ENCODE measurements at places on chromosomes 1 and 21. TPM values are rescaled to one million over a fixed set of nuclear protein-coding genes. Genes with fewer than 3 reads are reported as not detected.

Gene TSPAN1
- total RNA-seq, result not detected

Gene PALMD
- not detected for total RNA-seq

Gene TFF1
- not detected for total RNA-seq

Gene KNCN
- not detected for total RNA-seq

Gene KRTAP12-1
- not detected for total RNA-seq

Gene C1orf87
- total RNA-seq, result not detected

Gene DNAI4
- total RNA-seq, result 0.99 TPM

Gene ZMYND12
- total RNA-seq, result 0.34 TPM

Gene MYCL
- total RNA-seq, result 0.08 TPM

Gene RTCA
- total RNA-seq, result 62.5 TPM

Gene ASPM
- total RNA-seq, result 25.9 TPM

Gene COL8A2
- 0.48 TPM for total RNA-seq

Gene MAP3K21
- 5.0 TPM for total RNA-seq

Gene PTGS2
- 1.1 TPM for total RNA-seq

Gene RPE65
- total RNA-seq, result not detected

Gene TEDDM1
- total RNA-seq, result not detected

Gene FHL3
- total RNA-seq, result 20.0 TPM

Gene SUSD4
- total RNA-seq, result not detected

Gene LCE6A
- not detected for total RNA-seq

Gene NIBAN1
- total RNA-seq, result 36.9 TPM

Gene HIPK1
- 60.7 TPM for total RNA-seq

Gene FHAD1
- 0.38 TPM for total RNA-seq

Gene VWA1
- total RNA-seq, result 0.89 TPM

Gene CD244
- 1.9 TPM for total RNA-seq

Gene CA6
- 2.3 TPM for total RNA-seq

Gene KCNJ9
- not detected for total RNA-seq

Gene SLC26A9
- total RNA-seq, result not detected

Gene DEPDC1
- total RNA-seq, result 13.0 TPM

Gene TMEM201
- 34.9 TPM for total RNA-seq

Gene PATJ
- total RNA-seq, result 8.4 TPM

Gene CFHR1
- total RNA-seq, result not detected

Gene EPHA8
- not detected for total RNA-seq

Gene PDE4DIP
- 24.7 TPM for total RNA-seq

Gene SMCP
- not detected for total RNA-seq

Gene OR2T3
- not detected for total RNA-seq

Gene HAO2
- not detected for total RNA-seq

Gene TRAF3IP3
- total RNA-seq, result 196 TPM

Measured in activated CD8-positive, alpha-beta memory T cell treated with anti-CD3 and anti-CD28 coated beads for 36 hours (primary cell).